ENCODE measurements at places on chromosomes 3 and 15.

DNA sequence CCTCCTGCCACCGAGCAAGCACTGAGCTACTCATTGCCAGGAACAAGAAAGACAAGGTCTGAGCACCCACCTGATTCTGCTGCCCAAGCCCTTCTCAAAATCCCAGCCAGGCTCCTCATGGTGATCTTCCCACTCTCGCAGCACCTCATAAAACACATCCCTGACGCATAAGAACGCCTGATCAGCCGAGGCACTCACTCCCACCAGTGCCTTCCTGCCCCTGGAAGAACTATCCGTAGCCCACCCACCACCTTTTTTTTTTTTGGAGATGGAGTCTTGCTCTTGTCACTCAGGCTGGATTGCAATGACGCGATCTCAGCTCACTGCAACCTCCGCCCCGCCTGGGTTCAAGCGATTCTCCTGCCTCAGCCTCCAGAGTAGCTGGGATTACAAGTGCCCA is 3.9 kb downstream of the CDAN1 start:
- DNase-seq, result no peak

- DNase-seq, result no peak
These were observed 217.0 kb downstream of the ZNF621 start for GRCh38 chr3:40741729-40742128.

GRCh38 chr3:154931484-154931883 is 148.6 kb upstream of the MME start:
- no peak for DNase-seq

DNA sequence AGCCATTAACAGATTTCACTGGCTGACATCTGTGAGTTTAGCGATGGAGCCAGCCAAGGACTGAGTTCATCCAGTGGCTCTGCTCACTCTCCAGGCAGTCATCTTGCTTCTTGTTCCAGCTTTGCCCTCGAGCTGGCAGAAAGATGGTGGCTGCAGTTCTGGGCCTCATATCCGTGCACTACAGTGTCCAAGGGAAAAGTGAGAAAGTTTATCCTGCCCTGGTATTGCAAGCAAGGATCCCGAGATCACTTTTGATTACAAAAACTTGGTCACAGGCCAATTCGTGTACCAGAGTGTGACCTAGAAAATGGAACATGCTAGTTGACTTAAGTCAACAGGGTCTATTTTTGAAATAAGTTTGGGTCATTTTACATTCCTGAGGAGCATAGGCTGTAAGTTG is 288.0 kb upstream of the CHRM5 start:
- DNase-seq, result no peak

DNA sequence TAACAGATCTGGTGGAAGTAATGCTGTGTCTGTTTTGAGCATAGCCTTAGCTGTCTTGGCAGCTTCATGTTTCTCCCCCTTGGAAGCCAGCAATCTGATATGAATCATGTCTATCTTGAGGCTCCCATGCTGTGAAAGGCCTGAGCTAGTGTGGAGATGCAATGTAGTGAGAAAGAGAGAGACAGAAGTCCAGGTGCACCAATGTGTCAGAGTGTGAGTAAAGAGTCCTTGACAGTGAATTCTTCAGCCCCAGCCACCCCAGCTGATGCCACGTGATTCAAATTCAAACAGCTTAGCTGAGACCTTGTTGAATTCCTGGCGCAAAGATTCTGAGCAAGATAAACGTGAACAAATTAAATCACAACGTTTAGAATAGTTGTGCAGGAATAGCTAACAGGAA is 704.2 kb downstream of the EDEM1 start:
- no peak for DNase-seq

DNA sequence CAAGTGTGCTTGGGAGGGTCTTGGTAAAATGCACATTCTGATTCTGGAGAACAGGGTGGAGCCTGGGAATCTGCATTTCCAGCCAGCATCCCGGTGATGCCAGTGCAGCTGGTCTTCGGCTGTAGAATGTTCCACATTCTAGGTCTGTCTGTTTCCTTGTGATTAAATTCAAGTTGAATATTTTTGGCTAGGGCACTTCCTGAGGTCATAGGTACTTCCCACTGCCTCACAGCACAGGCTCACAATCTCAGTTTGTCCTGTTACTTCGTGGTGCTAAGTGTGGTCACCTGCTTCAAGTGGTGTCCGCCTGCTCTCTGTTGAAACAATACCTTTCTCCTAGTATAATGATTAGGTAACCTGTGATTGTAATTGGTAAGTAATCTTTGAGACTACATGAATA is 40.1 kb downstream of the FLNB start:
- no peak for DNase-seq

DNA sequence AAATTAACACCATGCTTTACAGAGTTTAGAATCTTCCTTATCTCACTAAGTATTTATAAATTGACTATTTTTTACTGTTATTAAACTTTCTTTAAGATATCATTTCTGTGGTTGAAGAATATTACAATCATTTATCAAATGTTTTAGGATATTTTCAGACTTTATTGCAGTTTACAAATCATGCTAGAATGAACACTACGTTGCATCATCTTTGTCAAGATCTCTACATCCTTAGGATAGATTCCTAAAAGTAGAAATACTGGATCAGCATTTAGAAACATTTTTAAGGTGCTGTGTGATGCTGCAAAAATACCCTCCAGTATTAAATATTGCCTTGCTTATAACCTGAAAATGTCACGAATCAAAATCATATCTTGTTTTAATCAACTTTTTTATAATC is 2.5 kb upstream of the PLD1 start:
- no peak for DNase-seq

DNA sequence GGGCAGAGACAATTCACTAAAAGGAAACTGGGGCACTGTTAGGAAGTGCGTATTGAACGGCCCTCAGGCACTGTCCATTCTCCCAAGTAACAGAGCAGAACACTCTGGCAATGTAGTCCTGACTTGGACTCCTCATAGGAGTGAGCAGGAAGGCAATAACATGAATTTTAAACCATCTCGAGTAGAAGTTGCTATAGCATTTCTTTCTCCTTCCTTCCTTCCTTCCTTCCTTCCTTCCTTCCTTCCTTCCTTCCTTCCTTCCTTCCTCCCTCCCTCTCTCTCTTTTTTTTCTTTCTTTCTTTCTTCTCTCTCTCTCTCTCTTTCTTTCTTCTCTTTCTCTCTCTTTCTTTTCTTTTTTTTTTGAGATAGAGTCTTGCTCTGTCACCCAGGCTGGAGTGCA is 46.4 kb upstream of the TRA2B start:
- no peak for DNase-seq

DNA sequence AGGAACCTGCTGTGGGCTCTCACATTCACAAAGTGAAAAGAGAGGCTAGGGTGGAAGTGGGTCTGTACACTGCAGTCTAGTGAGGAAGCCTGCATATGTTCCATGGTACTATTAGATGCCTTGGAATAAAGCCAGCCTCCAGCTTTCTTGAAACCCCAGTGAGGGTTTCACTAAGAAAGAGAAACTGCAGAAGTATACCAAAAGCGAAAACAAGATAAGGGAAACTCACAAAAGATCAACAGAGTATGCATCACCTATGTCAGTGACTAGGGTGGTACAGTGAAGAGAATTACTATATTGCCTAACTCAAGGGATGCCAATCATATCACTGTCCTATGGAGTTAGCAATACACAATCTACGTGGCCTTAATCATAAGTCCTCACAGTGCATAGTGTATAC is 212.5 kb upstream of the GADL1 start:
- DNase-seq, result peak; percentile 1

DNA sequence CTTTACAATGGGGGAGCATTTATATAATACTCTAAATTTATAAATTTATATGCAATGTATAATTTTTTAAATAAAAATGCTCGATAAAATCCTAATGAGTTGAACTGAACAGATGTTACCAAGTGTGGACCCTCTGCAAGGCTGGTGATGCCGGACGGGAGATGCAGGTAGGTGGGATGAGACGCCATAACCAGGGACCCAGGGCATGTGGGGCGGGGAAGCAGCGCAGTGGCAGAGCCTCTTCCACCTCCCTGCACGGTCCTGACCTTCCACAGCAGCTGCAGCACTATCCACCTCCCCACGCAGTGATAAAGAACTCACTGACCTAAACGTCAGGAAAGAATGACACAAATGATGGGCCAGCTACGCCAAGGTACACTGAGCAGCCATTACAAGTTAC is 12.8 kb downstream of the PCSK6 start:
- no peak for DNase-seq

- no peak for DNase-seq
These were observed 537.1 kb downstream of the RSL24D1 start for GRCh38 chr15:54659646-54660045.

GRCh38 chr3:34312684-34313083 is 514.3 kb downstream of the PDCD6IP start:
- no peak for DNase-seq

DNA sequence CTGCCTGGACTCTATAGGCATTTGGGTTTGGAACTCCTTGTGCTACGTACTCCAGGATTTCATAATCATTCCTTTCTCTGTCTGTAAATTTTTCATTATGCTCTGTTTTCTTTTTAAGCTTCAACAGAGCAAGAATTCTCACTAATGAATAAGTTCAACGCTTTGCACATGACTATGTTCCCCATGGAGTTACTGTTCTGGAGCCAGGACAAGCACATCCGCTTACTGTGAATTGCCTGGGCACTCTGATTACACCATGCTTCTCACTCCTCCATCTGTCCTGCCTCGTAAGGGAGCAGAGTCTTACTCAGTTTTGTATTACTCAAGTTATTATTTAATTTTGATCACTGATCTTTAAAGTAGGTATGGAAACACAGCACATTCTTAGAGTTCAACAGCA is 472.7 kb downstream of the RAP2B start:
- DNase-seq, result no peak

DNA sequence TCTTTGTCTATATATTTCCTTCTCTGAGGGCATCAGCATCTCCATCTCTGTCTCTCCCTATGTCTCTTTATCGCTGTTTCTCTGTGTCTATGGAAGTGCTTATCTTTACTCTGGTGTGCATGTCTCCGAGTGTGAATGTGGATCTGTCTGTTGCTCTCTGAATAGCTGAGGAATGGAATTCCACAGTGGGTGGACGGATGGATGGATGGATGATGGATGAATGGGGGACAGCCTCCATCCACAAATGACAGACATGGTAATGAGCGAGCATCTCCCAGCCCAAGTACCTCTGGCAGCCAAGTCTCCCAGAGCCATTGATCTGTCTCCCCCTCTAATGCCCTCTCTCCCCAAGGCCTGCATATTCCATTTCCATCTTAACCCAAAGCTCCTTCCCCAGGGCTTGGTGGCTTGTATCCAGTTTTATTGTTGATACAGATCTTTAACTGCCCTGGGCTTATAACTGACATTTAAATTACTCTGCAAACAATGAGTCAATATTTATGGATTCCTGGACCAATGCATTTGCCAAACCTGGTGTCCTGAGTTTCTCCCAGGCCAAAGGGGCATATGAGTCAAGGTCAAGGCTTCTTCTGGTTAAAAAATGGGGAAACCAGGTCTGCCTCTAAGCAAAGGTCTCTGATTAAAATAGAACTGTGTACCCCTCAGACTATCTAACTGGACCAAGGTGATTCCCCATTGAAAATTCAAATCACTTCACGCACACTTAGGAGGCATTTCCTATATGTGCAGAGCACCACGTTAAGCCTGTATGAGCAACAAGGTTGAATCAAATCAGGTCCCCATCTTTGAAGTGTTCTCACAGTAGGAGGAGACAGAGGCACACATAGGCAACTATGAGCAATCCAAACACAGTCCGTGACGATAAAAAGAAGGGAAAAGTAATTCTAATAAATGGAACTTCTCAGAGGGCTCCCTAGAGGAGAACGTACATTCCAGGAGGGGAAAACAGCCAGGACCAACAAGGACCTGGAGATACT is 109.9 kb downstream of the TLE3 start:
- DNase-seq, result no peak

GRCh38 chr3:158169091-158169491 is 59.2 kb downstream of the RSRC1 start:
- no peak for DNase-seq

GRCh38 chr3:195150181-195151118 is 120.5 kb downstream of the XXYLT1 start:
- no peak for DNase-seq

- DNase-seq, result no peak
These were observed 114.9 kb upstream of the RPL32 start for GRCh38 chr3:12956316-12956660.

DNA sequence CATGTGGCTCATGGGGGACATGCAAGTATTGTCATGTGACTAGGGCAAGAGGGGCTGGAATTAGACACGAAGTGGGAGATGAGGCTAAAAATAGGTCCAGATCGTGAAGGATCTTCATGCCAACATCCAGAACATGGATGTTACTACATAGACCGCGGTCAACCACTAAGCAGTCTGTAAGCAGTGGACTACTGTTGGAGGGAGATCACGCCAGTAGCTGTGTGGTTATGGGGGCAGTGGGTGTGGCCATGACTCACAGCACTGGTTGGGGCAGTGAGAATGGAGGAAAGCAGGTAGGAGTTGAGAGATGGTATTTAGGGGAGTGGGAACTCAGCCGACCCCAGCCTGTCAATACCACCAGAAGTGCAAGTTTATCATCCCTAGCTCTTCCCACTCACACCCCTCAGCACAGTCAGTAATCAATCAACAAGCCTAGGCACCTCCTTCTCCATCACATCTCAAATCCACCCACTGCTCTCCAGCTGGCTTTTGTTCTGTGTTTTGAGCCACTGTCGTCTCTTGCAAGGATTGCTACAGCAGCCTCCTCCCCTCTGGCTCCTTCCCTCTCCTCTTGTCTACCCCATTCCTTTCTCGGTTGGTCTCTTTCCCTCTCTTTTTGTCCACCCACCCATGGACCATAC is 107.2 kb upstream of the ABHD17C start:
- no peak for DNase-seq

GRCh38 chr3:98530676-98531075 is 1.1 kb upstream of the GPR15 start:
- no peak for DNase-seq

GRCh38 chr3:70861855-70862254 is 549.4 kb upstream of the MDFIC2 start:
- DNase-seq, result no peak

- DNase-seq, result no peak
These were observed 29.7 kb upstream of the SPATA12 start for GRCh38 chr3:57030721-57031120.

DNA sequence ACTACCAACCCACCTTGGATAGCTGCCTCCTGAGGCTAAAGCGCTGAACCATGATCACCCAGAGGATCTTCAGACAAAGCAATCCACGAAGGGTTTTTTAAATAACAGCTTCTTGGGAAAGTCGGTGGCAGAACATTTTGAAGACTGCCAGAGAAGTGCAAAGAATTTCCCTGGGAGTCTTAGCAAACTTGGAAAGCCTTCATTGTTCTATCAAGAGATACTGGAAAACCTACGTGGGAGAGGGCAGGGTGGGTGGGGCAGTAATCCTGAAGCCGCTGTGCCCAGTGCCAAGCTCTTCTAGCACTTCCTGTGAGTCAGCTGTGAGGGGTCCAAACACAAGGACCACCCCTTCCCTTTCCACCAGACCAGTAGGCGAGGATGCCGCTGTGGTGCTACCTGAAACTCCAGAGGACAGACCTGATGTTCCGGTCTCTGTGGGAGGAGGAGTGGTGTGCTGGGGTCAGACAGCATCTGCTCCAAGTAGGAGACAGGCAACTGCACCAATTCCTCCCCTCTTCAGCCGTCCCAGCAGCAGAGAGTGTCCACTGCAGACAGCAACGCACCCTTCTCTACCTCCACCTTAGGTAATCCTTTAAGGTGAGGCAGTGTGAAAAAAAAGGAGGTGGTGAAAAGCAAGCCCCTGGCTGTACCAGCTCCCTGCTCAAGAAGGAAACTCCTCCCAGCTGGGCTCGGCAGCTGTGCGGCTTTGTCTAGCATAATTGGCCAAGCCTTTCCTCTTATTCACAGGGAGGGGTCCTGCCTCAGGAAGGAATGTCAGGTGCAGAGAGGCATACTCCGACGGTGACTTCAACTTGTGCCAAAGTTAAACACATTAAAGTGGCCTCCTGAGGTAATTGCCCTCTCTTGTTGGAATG is 99.0 kb downstream of the TMCC1 start:
- no peak for DNase-seq

Measured in stimulated activated CD4-positive, alpha-beta T cell treated with anti-CD3 and anti-CD28 coated beads, TNF-alpha, amount 100 ng/mL, for 24 hours (primary cell).